ENCODE measurements at places on chromosomes 3 and 15.

- DNase-seq: peak; percentile 20
These were observed 31.3 kb downstream of the SNRK start for GRCh38 chr3:43317461-43318316.

DNA sequence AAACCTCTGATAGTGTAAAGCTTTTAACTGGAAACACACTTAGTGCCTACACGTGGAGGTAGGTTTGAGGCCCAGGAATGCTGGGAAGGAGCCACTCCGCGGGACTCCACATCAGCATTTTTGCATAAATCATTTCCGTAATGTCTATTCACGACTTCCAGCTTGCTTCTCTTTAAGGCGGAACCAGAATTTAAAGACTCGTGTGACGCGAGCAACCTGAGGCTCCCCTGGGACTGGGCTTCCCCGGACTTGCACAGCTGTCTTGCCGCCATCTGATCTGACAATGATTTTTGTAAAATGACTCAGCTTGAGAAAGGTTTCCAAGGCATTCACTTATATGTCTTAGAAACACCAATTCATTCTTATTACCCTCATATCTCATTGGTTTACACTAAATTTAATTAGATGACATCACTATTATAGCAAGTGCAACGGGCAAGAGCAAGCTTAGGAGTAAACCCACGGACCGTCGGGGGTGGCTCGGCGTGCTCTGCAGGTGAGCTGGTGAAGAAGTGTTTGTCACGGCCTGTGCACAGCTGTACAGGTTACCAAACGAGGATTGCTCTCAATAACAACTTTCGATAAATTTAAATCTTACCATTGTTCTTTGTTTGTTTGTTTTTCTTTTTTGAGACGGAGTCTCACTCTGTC, 95.2 kb downstream of the CHSY1 start:
- DNase-seq: peak; percentile 88

GRCh38 chr3:110677506-110677905, 394.1 kb upstream of the NECTIN3 start:
- peak; percentile 38 for DNase-seq

GRCh38 chr3:13347390-13347950, 72.7 kb downstream of the NUP210 start:
- DNase-seq: peak; percentile 41

DNA sequence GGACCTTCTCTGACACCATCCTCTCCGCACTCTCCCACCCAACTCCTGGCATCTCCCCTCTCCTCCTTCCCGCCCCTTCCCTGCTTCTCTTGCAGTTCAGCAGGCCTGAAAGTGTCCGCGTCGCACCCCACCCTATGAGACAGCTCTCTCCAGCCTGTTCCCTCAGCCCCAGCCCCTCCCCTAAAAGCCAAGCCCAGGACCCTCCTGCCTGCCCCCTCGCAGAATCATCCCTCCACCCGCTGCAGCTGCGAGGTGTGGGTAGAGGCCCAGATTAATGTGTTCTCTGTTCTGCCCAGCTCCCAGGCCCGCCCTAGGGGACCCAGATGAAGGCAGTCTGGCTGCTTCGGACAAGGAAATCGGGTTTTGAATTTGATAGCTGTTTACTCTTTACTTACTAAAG, 410 bp downstream of the PRR23E start:
- no peak for DNase-seq

DNA sequence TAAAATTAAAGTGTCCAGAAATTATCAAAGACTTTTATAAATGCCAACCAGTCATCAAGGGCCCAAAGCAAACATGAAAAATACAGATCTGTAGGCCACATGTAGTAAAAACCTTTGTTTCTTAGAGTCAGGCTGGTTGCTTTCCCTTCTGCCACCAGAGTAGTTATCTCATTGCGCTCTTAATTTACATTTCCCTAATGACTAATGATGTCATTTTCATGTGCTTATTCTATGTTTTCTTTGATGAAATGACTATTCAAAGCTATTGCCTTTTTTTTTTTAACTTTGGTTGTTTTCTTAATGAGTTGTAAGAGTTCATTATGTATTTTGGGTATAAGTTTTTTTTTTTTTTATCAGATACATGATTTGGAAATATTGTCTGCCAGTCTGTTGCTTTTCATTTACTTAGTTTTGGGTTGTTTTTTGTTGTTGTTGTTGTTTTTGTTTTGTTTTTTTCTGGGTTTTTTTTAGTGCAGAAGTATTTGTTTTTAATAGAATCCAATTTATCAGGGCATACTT, 140.6 kb downstream of the HCN4 start:
- no peak for DNase-seq

- peak; percentile 85 for DNase-seq
These were observed 202.7 kb downstream of the TNIK start for GRCh38 chr3:171257251-171258203.

DNA sequence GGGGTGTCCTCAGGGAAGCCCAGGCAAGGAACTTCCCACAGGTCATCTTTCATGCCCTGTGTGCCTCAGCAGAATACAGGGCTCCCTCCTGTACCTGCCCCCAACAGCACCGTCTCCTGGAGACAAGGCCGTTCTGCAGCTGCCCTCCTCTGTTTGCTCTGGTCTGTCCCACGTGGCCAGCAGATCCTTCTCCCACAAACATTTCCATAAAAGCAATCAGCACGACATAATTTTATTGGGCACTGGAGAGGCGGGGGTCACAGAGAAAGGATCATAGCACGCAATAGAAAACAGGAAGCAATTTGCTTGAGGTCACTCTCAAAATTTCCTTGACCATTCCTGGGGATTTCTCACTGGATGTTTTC, 29.4 kb downstream of the STARD5 start:
- no peak for DNase-seq

DNA sequence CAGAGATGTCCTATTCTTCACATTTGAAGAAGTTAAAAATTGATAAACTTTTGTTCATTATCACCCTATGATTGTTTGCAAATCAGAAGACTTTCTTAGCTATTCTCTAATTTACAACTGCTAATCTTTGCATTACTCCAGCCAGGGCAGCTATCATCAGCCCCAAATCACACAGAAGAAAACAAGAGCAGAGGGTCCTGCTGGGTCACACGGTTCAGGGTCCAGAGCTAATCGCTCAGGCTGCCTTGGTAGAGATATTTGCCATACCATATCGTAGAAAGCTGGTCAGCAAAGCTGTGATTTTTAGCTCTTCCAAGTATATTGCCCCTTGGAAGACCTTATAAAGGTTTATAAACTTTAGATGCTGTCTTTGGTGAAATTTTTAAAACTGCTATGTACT, 181.4 kb downstream of the MAGI1 start:
- no peak for DNase-seq

GRCh38 chr3:120198305-120198878, 86.6 kb downstream of the GPR156 start:
- peak; percentile 51 for DNase-seq

GRCh38 chr15:34109797-34110663, 8.1 kb downstream of the PGBD4 start:
- DNase-seq: peak; percentile 44

DNA sequence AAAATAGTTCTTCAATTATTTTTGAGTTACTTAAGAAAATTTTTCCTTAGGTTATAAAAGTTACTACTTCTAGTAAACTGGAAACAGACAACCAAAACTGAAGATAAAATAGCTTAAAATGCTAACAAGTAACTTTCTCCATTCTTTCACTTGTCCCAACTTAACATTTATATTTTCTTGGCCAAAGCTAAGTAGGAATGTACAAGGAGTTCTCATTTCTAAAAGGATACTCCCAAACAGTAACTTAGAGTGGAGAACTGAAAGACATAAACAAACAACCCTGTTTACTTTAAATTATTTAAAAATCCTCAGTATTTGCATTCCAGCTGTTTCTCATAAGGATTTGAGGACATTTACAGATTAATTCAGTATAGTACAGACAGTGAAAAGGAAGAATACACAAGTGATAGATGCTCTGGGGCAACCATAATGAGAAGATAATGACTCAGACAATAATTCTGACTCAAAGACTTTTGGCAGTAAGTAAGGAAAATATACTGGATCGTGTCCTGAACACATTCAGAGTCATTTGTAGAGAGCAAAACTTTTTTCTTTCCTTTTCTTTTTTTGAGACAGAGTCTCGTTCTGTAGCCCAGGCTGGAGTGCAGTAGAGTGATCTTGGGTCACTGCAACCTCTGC, 29.2 kb upstream of the ANXA2 start:
- DNase-seq: peak; percentile 76

GRCh38 chr15:49712162-49712561, 91.3 kb downstream of the DTWD1 start:
- no peak for DNase-seq

DNA sequence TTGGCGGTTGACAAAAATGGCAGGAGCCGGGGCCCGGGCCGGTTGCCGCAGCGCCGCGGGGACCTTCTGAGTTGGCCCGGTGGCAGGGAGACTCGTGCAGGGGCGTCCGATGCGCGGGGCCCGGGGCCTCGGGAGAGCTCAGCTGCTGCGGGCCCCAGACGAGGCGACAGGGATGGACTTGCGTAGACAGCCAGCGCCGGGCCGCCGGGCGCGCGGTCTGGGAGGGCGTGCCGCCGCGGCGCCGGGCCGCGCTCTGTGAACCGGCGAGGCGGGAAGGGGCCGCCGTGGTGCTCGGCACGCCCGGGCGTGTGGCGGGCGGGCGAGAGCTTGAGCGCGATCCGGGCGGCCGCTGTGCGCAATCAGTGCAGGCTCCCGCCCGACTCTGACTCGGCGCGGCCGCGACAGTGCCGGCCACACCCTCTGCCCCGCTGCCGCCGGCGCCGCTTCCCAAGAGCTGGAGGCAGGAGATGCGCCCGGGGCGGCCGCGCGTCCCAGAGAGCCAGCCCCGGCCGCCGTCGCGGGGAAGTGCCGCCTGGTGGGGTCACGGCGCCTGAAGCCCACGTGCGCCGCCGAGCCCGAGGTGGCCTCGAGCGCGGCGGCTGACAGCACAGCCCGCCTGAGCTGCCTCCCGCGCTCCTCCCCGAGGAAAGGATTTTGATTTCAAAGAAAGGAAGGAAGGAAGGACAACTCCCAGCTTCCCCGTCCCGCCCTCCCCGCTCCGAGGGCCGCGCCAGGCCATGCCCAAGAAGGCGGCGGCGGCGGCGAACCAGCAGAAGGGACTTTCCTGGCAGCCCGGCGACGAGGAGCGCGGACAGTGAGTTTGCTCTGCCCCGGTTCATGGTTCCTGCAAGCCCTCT, 657 bp downstream of the TLNRD1 start:
- DNase-seq: peak; percentile 56

GRCh38 chr15:63041974-63042876, at the start of gene TPM1:
TSS of gene TPM1 (plus strand) at chr15:63042747. CDS start at chr15:63042830, 83 bp downstream.
- peak; percentile 98 for DNase-seq

- DNase-seq: peak; percentile 22
These were observed 901 bp downstream of the ICE2 start for GRCh38 chr15:60477916-60478565.

- no peak for DNase-seq
These were observed 185.2 kb upstream of the ZNF385D start for GRCh38 chr3:21936207-21936606.

DNA sequence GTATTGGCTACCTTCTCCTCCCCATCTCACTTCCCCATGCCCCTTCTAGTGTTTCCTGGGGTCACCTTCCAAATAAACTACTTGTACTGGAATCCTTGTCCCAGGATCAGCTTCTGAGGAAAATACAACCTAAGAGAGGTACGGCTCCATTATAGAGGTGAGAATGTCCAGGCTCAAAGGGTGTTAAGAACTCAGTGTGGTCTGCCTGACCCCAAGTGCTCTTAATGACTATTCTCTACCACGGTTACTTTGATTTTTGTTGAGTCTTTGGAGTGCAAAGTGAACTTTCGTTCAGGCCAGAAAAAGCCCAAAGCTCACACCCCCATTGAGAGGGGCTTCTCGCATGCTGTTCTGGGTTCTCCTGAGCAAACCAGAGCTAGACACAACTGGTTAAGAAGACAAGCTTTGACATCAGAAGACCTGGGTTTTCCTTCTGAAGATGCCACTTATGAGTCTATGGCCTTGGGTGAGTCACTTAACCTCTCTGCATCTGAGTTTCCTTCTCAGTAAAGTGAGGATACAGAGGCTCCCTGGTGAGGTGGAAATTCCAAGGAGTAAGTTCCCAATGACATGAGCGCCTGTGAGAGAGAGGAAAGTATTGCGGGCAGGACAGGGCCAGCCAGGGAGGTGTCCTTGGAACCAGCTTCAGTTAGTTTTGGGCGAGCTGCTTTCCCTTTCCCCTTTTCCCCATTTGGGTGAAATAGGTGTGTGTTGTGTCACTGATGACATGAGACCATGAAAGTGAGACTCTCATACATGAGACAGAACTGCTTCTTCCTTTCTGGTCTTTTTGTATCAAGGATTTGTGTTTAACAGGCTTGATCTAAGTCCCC, 475.0 kb upstream of the PROK2 start:
- peak; percentile 31 for DNase-seq

DNA sequence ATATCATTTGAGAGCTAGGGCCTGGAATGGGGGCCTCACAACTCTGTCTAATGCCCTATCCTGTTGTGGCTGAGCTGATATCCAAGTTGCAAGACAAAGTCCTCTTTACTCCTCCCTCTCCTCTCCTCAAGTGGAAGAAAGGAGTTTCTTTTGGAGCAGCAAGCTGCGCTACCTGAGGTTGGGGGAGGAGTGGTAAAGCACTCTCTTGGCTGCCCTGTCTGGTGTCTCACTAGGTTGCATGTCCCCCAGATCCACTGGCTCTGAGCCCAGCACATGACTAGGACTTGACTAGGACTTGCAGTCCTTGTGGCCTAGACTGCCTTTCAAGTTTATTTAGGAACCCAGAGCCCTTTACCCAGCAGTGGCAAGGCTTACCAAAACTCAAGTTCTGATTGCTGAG, 141.1 kb upstream of the SETMAR start:
- no peak for DNase-seq

- no peak for DNase-seq
These were observed 492.9 kb downstream of the GBE1 start for GRCh38 chr3:81268526-81268925.

DNA sequence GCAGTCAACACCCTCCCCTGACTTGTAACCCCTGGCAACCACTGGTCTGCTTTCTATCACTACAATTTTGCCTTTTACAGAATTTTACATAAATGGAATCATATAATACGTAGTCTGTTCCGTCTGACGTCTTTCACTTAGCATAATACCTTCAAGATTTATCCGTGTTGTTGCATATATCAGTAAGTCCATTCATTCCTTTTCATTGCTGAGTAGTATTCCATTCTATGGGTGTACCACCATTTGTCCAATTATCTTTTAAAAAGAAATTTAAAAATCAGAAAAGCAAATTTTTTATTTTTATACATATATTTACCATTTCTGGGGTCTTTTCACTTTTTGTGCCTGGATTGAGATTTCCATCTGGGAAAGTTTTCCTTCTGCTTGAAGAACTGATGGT, 35.5 kb downstream of the NOX5 start:
- DNase-seq: no peak

DNA sequence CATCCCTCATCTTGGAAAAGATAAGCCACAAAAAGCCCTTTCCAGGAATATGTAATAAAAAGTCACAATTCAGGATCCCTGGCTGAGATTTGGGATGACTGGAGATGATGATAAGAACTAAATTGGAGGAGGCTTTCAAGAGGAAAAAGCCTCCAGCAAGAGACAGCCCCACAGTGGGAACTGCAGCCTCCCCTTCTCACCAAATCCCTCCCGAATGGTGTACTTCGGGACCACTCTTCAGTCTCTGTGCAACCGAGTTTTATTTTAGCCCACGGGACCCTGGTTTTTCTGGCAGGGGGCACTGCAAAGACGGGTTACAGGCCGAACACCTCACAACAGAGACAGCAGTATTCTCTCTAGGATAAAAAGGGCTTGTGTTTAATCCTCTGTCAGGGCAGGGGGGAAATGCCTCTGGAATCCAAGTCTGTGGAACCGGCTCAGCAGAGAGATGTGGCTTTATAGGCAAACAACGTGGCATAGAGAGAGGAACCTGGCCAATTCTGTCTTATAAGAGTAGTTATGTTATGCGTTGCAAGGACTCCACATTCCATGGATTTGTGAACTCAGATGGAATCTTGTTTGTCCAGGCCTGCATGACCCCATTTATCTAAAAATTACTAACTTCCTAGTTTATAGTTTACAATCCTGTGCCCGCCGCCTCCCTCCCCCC, 1.2 kb upstream of the LMCD1 start:
- peak; percentile 84 for DNase-seq
